Cerebellar nuclear complex (tissue), 1 donor: ENCODE measurements at places on chromosomes 1 and 21.

DNA sequence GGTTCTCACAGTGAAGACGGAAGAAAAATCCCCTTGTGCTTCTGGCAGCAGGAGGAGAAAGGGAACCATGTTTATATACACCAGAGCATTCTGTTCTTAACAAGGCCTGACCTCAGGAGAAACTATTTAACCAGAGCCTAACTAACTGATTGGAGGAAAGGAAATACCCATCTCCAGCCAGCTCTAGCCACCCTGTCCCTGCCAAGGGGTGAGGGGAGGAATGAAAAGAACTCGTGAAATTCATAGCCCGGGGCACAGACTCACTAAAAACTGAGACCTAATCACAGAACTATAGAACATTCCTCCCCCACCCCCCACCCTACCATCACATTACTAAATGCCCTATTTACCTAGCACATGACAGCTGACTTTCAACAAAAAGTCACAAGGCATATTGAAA, 65.0 kb downstream of the KCNH1 start:
- DNase-seq = no peak

DNA sequence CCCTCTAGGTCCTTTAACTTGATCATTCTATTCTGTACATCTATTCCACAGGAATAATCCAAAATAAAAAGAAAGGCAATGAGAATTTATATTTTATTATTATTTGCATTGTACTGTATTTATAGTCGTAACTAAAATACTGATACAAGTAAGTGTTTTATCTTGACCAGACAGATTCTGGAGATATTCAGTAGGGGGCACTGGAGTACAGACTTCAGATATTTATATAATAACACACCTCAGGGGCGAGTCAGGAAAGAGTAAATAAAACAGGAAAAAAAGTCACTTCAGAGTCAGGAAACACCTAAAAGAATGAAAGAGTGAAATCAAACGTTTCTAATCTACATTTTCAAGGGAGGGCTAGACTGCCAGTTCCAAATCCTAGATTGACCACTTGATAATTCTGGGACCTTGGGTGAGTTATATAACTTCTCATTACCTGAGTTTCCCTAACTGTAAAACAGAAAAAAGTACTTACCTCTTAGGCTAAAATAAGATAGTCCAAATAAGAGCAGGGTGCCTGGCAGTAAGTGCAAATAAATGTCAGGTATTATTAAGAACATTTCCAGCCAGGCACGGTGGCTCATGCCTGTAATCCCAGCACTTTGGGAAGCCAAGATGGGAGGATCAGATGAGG, 31.1 kb upstream of the MTF1 start:
- DNase-seq = no peak

GRCh38 chr1:100538913-100539835, 1.2 kb downstream of the GPR88 start:
- DNase-seq = no peak

DNA sequence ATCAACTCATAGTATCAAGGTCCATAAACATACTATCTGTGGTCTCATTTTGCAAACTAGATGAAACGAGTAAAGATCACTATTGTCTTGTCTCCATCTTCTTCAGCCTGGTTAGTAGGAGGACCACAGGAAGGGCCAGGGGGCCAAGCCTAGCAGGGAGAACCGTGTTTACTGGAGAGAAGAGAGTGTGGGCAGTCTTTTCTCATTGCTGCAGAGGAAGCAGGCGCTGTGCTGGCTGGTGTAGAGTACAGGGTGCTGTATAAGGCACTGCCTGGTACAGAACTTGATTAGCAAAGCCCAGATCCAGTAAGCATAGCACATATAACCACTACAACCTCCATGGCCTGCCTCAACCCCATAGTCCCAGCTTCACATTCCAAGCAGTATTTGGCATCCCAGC, 10.0 kb upstream of the B4GALT3 start:
- no peak for DNase-seq

- no peak for DNase-seq
These were observed 253.2 kb downstream of the NPHP4 start for GRCh38 chr1:5738911-5739462.

GRCh38 chr21:43966946-43967512, 45.1 kb upstream of the TRAPPC10 start:
- no peak for DNase-seq

DNA sequence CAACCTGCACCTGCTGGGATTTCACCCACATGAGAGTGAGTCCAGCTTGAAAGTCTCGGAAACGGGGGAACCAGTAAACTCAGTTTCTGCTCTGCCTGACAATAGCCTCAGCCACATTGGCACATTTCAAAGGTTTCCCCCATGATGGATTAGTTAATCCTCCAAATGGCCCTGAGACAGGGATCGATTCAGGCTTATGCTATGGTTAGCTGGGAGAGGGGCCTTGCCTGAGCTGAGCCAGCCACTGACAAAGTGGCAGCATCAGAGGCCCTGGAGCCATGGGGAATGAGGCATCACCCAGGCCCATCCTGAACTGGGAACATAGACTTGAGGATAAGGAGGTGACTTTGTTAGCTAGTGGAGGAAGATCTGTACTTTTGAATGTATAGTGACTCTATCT, 2.9 kb upstream of the CLSTN1 start:
- no peak for DNase-seq

DNA sequence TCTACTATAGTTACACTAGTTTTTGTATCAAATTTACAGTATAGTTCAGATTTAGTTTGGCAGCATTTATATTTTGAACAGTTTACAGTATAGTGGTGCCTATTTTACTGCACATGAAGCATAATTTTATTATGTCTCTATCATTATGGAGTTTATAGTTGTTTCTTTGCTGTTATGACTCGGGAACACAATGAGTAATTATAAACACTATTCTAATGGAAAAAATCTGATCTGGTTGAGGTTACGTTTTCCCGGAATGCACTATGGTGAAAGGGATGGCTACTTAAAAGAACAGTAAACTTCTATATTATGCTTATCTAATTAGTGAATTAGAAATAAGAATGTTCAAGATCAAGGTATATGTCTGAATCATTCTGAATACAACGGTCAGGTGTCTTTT, 10.6 kb downstream of the LCA5L start:
- DNase-seq = no peak
